Hepatocyte (in vitro differentiated cells): ENCODE measurements at places on chromosomes 12 and 14. TPM values are rescaled to one million over a fixed set of nuclear protein-coding genes. Genes with fewer than 3 reads are reported as not detected.

GRCh38 chr12:29781188-29781587 is 2.6 kb downstream of the TMTC1 start:
- peaks cover 31% of the 10 kb centered on the region for H3K27me3 ChIP-seq
- no peak for DNase-seq
- no peaks in the 10 kb centered on the region for H3K36me3 ChIP-seq
- no peak overlapping the region for H3K27ac ChIP-seq

Gene GNPTAB
- total RNA-seq = 21.6 and 24.4 TPM in 2 replicates

DNA sequence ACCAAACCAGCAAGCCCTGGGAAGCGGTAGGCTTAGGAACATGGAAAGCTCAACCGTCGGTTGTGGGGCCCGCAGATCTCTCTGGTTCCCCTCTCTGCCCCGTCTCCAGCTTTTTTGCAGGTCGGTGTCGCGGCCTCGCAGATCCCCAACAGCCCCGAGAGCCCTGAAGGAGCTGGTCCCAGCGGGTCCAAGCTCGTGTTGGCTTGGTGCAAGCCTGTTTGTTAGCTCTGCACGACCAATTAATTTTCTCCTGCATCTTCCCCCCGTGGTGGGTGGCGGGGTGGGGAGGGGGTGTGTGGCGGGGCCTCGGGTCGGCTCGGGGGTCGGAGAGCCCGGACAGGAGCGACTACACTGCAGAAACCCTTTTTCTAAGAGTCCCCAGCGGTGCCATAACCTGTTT is 449 bp upstream of the SLC24A4 start:
- no peaks in the 10 kb centered on the region for H3K36me3 ChIP-seq
- peaks cover 90% of the 10 kb centered on the region for H3K27me3 ChIP-seq
- DNase-seq = no peak

GRCh38 chr12:21828779-21829178 is 54.3 kb upstream of the KCNJ8 start:
- no peak for DNase-seq
- no peak overlapping the region for H3K27ac ChIP-seq
- no peaks in the 10 kb centered on the region for H3K36me3 ChIP-seq
- H3K4me1 ChIP-seq = no peaks in the 10 kb centered on the region
- H3K4me3 ChIP-seq = no peak overlapping the region
- H3K27me3 ChIP-seq = no peaks in the 10 kb centered on the region

DNA sequence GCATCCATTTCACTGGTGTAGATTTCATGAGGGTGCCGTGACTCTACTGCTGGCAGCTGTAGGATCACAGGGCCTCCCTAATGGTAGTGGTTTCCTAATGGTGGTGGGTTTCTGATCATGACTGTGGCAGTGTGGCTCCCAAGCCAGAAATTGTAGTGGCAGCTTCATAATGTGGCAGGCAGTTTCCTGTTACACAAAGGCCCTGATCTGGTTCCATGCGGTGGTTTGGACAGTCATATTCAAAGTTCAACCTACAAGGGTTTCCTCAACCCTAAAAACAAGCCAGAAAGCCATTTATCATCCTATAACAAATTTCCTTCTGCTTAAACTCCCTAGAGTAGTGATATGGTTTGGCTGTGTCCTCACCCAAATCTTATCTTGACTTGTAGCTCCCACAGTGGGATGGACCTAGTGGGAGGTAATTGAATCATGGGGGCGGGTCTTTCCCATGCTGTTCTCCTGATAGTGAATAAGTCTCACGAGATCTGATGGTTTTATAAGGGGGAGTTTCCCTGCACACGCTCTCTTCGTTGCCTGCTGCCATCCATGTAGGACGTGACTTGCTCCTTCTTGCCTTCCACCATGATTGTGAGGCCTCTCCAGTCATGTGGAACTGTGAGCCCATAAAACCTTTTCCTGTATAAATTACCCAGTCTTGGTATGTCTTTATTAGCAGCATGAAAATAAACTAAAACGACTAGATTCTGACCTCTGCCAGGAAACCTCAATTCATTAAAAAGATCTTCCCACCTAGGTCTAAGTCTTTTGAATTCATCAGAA is 257.1 kb downstream of the EFCAB11 start:
- no peak for DNase-seq
- peaks cover 12% of the 10 kb centered on the region for H3K4me1 ChIP-seq
- no peaks in the 10 kb centered on the region for H3K36me3 ChIP-seq
- no peak overlapping the region for H3K4me3 ChIP-seq
- H3K27me3 ChIP-seq = no peaks in the 10 kb centered on the region
- H3K27ac ChIP-seq = no peak overlapping the region

GRCh38 chr12:51890133-51890464 is 2.2 kb downstream of the ANKRD33 start:
- H3K27ac ChIP-seq = no peak overlapping the region
- no peaks in the 10 kb centered on the region for H3K4me1 ChIP-seq
- no peak overlapping the region for H3K4me3 ChIP-seq
- no peaks in the 10 kb centered on the region for H3K36me3 ChIP-seq
- no peaks in the 10 kb centered on the region for H3K27me3 ChIP-seq

- peak; percentile 67 for DNase-seq
- H3K27me3 ChIP-seq = peaks cover 65% of the 10 kb centered on the region
- H3K27ac ChIP-seq = peak overlapping the region; percentile 95
Observed at GRCh38 chr14:37584211-37585100, 10.6 kb downstream of the FOXA1 start.

- H3K27ac ChIP-seq = no peak overlapping the region
- peaks cover 11% of the 10 kb centered on the region for H3K4me1 ChIP-seq
- H3K4me3 ChIP-seq = no peak overlapping the region
Observed at GRCh38 chr12:103806803-103807202, 34.2 kb downstream of the NT5DC3 start.

Gene ZBTB39
- 6.4 and 6.5 TPM in 2 replicates for total RNA-seq

Gene SAMD15
- total RNA-seq = 0.90 and 1.2 TPM in 2 replicates

GRCh38 chr14:81363746-81364378 is 36.3 kb downstream of the STON2 start:
- DNase-seq = no peak
- peak overlapping the region; percentile 16 for H3K27ac ChIP-seq
- H3K4me1 ChIP-seq = peaks cover 25% of the 10 kb centered on the region
- no peak overlapping the region for H3K4me3 ChIP-seq

GRCh38 chr12:43337571-43338444 is 214.2 kb downstream of the ADAMTS20 start:
- H3K27ac ChIP-seq = no peak overlapping the region
- no peaks in the 10 kb centered on the region for H3K36me3 ChIP-seq
- H3K4me3 ChIP-seq = no peak overlapping the region
- peaks cover 9% of the 10 kb centered on the region for H3K4me1 ChIP-seq

DNA sequence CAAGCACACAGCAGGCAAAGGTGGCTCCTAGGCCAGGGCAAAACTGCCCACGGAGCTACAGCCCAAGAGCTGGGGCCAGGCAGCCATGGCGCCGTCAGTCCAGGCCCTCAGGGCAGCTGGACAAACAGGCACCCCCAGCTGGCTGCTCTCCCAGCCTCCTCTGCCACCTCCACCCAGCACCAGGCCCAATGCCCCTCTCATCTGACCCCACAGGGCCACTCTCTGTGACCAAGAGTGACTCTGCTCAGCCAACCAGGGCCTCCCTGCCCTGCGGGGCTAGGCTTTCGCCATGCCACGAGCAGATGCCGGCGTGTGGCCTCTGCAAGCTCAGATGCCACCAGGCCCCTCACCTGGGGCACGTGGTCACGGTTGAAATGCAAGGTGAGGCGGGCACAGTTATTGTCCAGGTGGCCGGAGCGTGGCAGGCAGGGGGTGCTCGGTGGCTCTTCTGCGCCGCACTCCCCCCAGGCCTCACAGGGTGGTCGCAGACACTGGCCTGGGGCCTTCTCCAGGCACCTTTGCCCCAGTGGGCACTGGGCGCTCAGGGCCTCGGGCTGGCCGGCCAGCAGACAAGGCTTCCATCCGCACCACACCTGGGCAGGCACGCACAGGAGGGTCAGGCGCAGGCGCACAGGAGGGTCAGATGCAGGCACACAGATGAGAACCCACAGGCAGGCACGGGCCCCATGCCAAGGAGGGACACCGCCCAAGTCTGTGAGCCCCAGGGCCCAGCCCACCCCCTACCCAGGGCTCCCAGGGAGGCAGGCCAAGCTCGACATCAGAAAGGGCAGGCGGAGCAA is 23.0 kb downstream of the JAG2 start:
- H3K27me3 ChIP-seq = no peaks in the 10 kb centered on the region
- H3K27ac ChIP-seq = no peak overlapping the region
- no peaks in the 10 kb centered on the region for H3K4me1 ChIP-seq
- H3K4me3 ChIP-seq = no peak overlapping the region
- H3K36me3 ChIP-seq = no peaks in the 10 kb centered on the region

DNA sequence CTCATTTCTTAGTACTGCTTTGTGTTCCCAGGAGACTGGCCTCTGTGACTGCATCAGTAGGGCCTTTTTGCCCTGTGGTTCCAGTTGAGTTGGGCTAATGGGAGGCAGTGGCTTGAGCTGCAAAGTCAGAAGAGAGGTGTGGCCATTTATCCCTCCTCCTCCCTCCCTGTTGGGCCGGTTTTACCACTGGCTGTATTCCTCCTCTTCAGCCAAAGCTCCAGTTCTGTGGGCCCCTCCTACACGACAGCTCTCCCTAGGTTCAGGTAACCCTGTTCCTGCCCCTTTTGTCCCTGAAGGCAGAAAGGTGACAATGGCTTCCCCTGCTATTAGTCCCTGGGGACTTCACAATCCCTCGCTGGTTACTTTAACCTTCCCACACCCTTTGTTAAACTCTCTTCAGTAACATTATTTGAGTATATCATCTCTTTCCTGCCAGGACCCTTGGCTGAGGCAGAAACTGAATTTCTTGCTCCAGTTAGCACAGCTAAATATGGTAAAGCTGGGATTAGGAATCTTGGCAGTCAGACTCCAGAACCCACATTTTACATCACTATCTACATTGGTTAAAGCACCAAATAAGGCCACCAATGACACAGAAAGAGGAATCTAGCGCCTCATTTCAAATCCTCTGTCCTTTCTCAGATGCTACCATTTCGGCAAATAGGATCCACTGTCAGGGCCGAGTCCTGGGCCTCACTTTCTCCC is 121.9 kb upstream of the SLC35F4 start:
- no peak for DNase-seq
- H3K36me3 ChIP-seq = no peaks in the 10 kb centered on the region
- peaks cover under 1% of the 10 kb centered on the region for H3K4me1 ChIP-seq
- H3K27ac ChIP-seq = no peak overlapping the region
